ENCODE measurements at places on chromosomes 6 and 20. TPM values are rescaled to one million over a fixed set of nuclear protein-coding genes. Genes with fewer than 3 reads are reported as not detected.

DNA sequence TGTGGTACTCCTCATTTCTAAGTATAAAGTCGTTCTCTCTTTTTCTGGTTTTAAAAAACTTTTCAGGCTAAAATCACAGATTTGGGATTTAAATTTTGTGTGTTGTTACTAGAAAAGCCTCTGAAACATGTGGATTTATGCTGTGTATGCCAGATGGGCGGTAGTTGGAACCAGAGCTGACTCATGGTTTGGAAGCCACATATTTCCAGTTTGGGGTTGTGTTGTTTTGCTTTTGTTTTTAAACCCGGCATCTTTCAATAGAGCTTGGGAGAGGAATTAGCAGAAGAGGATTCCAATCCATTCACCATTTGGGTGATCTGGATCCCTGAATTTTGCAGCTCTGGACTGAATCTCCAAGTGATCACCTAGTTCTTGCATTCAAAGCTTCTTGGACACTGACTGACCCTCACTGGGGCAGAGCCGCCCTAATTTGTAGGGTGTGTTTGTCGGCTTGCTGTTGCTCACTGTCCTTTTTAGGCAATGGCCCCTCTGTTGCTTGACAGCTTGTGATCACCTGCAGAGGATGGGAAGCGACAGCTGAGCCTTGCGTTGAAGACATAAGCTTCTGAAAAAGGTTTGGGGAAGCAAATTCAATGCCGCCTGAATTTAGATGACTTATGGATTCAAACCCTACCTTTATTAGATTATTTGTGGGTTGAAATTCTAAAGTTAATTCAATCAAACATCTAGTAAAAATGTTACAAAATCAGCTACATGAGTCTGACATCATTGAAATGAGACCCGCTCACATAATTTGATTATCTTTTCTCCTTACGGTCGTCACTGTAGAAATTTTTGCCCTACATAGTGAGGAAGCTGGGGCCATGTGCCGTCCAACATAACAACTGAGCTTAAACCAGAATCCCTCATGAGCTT lies 79.9 kb upstream of the CD83 start:
- no peak for DNase-seq

DNA sequence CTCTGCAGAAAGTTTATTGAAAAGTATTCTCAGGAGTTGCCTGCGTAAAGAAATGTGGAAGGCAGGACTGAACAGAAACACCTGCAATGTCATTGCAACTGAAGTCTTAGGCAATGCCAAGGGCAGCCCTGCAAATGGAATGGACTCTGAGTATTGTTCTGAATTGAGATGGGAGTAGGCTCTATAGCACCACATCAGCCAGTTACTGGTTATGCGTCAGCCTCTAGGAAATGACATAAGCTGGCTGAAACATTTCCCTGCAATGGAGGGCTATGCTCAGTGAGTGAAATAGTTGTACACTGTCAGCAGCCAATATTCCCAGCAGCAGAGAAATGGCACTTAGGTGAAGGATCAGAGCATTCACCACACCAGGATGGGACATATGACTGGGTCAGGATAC lies 13.8 kb upstream of the GJE1 start:
- no peak for DNase-seq

- no peak for DNase-seq
Observed at GRCh38 chr6:169885131-169885530, 133.7 kb downstream of the ERMARD start.

- no peak for DNase-seq
Observed at GRCh38 chr6:119052292-119052889, 26.1 kb downstream of the FAM184A start.

DNA sequence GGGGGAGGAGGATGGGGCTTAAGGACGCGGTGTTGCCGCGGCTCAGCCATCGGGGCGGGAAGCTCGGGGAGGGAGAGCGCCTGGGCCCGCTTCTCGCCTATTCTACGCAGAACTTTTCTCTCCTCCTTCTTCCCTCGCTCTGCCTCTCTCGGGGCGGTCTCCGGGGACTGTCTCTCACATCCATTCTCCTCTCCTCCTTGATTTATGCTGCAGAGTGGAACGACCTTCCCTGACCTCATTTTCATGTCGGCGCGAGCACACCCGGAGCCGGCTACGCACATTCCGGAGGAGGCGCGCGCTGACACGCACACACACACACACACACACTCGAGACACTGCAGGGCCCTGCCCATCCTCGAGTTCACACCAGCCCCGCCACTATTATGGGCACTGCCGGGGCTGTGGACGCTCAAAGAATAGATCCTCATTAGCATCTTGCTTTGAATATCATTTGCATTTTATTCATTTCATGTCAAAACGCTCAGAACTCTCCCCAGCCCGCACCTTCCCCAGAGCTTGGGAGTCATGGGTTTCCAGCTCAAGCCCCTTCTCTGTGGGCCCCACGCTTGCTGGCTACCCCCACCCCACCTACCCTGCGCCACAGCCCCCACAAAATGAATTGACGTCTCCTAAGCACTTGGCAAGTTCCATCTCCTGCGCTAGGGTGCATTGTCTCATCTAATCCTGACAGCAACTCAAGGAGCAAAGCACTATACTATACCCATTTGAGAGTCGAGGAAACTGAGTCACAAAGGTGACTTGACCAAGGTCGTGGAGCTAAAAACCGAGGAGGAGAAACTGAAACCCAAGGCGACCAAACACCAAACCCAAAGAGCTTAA lies 36.8 kb downstream of the NCR2 start:
- no peak for DNase-seq

GRCh38 chr20:34522969-34523871 lies 7.0 kb downstream of the DYNLRB1 start:
- peak; percentile 74 for DNase-seq

- DNase-seq = no peak
Observed at GRCh38 chr6:161117308-161117707, 125.7 kb downstream of the MAP3K4 start.

DNA sequence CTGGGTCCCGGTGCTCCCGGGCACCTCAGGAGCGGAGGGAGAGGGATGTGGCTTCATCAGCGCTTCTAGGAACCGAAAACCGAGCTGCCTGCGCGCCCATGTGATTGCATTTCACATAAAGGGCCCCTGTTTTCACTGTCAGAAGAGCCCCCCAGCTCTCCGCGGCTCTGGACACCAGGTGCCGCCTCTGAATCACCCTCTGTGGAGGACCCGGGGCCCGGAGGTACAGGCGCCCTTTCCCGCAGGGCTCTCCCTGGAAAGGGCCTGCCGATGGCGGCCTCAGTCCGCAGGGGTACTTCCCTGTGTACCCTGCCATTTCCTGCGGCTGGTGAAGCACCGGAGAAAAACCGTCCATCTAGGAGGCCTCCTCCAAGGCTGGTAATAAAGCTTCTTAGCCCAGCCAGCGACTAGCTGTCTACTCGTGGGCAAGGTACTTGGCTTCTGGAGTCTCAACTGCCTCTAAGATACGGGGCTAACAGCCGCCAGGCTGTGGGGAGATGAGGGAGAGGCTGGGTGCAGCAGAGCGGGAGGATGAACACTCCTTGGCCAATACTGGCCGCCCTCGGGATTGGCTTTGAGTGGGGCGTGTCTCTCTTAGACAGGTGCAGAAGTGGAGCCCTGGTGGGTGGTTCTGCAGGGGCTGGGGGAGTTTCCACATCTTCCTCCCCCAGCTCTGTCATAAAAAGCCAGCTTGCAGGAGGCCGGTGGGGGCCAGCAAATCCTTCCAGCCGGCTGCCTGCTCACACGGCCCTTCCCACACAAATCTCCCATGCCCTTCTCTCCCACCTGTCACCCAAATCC lies 1.6 kb downstream of the PPP1R16B start:
- no peak for DNase-seq

DNA sequence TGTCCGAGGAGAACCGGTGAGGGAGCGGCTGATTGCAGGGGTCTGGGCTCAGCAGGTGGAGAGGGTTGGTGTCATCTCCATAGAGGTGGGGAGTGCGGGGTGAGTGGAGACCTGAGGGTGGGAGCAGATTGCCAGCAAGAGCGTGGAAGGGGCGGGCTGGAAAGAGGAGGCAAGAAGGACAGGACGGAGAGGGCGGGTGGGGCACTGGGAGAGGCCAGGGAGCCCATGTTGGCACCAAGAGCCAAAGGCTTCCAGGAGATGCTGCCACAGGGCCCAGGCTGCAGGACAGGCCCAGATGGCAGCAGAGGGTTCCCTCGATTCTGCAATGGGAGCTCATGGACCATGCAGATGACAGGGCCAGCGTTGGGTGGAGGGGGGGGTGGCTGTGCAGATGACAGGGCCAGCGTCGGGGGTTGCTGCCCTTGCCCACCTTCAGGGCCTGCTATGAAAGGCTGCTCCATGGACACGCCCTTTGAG lies 105.4 kb downstream of the TMEM242 start:
- no peak for DNase-seq

DNA sequence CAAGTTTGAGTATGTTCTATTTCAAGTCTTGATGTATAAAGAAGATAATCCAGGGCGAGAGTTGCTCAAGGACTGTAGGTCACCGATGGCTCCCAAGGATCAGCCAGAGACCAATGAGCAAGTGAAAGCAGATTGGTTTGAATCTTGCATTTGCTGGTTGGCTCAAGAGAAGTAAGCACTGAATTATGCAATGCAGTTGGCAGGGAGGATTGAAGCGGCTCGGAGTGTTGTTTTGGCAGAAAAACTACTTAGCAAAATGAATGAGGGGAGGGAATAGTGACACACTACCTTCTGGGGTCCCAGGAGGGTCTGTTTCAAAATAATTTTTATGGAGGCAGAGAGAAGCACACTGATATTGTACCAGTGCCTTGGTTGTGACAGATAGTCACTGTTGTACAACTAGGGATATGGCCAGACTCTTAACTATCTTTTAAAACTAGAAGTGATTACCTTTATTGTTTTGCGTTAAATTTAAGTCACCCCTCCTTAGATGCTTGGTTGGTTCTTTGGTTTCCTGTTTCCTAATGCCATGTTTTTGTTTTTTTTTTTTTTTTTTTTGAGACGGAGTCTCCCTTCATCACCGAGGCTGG lies 15.7 kb downstream of the SASH1 start:
- peak; percentile 49 for DNase-seq

DNA sequence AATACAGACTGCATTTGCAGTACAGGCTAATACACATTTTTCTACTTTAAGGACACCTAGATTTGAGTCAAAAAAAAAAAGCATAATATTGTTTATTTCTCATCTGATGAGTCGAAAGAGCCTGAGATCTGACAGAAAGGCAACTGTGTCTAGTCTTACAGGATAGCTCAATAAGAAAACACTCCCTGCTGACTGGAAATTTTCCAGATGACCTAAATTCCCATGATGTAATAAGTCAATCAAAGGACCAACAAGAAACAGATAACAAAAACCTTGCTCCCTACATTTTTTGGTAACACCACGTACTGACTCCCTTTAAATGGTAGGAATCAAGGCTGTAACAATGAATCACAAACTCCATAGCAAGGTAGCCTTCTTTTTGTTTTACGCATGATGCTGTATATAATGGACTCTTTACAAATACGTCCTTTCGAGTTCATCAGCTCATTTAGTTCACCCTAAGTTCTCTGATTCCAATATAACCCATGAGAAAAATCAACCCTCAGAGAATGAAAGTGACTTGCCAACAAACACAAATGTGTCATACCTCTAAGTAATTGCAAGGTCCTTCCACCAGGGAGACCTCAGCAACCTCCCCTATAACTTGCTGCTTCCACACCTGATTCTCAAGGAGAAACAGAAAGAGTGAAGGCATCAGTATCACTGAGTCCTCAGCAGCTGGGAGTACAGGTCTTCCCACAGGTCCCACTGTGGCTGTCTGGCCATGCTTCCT lies 12.1 kb downstream of the TBX18 start:
- no peak for DNase-seq

DNA sequence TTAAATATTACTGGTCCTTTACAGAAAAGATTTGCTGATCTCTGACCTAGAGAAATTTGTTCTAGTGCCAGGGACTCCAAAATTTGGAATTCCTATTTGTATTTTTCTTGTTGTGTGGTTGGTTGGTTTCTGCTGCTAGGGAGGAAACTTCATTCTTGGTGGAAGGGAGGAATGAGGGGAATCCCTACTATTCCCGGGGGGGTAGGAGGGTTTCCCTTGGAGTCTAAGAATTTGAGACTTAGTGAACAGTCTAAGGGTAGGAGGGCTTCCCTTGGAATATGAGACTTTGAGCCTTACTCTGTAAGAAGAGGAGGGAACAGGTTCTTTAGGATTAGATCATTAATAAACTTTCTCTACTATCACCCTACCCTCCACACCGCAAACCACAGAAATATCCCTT lies 67.1 kb upstream of the ADGRF1 start:
- DNase-seq = no peak

DNA sequence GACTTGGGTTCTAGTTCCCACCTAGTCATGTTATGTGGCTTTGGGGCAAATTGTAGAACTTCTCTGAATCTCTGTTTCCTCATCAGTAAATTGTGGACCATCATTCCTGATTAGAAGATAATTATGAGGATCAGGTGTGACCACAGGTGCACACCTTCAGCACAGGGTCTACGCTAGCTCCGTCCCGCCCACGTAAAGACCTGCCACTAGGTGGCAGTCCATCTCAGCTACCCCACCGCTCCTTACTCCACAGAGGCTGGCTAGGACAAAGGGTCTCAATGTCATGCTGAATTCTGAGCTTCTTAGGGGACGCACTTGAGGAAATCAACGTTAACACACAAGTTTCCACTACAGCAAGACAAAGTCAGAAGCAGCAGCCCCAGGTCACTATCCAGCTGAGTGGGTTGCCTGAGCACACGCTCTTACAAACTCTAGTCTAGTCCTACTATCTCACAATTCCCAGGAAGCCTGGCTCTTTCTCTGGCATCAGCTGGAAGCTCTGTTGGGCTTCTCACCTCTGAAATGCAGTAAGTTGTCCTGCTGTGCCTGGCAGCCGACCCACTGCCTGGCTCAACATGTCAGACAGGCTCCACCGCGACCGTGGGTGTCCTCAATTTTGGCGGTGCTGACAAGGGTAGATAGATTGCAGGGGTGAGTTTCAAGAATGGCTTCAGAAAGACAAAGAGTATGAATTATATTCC lies 2.0 kb upstream of the PLCG1 start:
- DNase-seq = peak; percentile 82

DNA sequence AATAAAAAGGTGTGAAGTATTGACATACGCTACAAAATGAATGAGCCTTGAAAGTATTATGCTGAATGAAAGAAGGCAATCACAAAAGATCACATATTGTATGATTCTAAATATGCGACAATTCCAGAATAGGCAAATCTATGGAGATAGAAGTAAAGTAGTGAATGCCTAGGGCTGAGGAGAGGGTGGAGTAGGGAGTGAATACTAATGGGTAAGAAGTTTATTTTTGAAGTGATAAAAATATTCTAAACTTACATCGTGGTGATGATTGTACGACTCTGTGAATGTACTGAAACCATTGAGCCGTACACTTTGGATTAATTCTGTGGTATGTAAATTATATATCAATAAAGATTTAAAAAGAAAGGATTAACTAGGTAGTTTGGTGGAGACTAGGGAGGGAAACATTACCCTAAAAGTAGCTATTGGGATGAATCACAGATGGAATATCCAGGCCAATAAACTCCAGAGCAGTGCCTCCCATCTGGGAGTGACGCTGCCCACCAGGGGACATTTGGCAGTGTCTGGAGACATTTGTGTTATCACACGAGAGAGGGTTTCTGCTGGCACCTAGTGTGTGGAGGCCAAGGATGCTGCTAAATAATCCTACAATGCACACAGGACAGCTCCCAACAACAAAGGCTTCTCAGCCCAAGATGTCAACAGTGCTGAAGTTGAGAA lies 214.2 kb upstream of the PCSK2 start:
- no peak for DNase-seq

Gene RBBP8NL
- total RNA-seq = 10.5 TPM

Gene UNC93A
- total RNA-seq = 11.5 TPM

Gene BEND6
- not detected for total RNA-seq

Measured in Peyer's patch (tissue), 4 donors.